Activated naive CD4-positive, alpha-beta T cell treated with anti-CD3 and anti-CD28 coated beads, Interleukin-2, amount 10 ng/mL, durations not matched to agents 7 days and 5 days (primary cell): ENCODE measurements at places on chromosomes 2 and 18.

DNA sequence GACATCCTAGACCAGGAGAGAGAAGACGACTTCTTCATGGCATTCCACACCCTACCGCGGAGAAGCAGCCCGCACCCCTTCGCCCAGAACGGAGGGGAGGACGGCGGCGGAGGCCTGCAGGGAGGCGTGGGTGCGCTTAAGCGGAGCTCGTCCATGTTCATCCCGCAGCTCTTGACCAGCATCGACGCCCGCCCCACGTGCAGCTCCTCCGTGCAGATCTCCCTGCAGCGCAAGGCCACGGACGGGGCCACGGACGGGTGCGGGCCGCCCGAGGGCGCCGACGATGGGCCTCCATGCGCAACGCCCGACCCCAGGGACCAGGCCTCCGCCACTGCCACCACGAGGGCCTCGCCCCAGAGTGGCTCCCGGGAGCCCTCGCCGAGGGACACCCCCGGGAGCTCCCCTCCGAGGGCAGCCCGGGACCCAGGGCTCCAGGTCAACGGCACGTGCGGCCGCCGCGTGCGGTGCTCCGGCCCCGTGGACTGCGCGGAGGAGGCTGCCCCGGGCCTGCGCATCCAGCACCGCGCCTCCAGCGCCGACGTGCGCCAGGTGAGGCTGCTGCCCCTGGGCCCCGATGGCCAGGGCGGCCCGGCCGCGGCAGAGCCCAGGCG, 211.8 kb downstream of the NEDD4L start:
- DNase-seq: no peak

DNA sequence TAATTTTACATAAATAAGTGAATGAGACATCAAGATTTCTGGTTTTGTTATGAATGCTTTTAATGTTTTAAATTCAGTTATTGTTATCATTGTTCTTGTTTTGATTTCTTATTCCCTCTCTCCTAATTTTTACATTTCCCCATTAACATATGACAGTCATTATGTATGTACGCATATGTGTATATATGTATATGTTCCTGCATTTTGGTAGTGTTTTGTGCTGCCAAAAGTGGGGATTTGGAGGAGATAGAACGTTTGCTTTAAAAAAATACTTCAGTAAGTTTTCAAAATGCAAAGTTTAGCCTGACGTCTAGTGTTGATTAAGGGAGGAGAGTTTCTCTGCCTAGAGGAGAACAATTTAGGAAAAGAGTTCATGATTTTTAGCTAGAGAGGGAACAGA, 385.2 kb downstream of the EPHA4 start:
- no peak for DNase-seq

DNA sequence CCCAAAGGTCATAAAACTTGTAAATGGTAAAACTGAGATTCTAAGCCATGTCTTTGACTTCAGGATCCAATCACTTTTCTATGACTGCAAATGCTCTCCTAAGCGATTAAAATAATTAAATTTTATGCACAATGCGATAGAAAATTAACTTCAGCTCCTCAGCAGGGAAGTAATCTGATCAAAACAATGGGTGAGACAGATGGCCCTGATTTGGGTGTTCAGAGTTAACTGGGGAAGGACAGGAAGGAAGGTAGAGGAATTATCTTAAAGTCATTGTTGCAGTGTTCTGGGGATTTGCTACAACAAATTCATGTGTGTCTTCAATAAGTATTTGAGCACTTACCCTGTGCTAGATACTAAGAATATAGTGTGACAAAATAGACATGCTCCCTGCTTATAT, 446.0 kb upstream of the MEX3C start:
- DNase-seq: no peak

DNA sequence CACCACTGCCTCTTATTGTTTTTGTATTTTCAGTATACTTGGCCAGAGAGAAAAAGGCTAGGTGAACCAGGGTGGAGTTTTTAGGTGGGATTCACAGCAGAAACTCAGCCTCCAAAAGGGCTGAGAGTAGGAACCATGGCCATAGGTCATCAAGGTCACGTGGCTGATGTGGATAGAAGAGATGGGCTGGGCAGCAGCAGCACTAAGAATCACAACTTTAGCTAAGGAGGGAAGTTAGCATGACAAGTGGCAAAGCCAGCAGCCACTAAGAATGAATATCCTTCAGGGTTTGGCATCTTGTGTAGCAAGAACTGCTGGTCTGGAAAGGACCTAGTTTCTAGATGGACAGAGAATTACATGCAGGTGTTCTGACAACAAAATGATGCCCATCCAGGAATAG, 43.2 kb upstream of the SKA1 start:
- no peak for DNase-seq

DNA sequence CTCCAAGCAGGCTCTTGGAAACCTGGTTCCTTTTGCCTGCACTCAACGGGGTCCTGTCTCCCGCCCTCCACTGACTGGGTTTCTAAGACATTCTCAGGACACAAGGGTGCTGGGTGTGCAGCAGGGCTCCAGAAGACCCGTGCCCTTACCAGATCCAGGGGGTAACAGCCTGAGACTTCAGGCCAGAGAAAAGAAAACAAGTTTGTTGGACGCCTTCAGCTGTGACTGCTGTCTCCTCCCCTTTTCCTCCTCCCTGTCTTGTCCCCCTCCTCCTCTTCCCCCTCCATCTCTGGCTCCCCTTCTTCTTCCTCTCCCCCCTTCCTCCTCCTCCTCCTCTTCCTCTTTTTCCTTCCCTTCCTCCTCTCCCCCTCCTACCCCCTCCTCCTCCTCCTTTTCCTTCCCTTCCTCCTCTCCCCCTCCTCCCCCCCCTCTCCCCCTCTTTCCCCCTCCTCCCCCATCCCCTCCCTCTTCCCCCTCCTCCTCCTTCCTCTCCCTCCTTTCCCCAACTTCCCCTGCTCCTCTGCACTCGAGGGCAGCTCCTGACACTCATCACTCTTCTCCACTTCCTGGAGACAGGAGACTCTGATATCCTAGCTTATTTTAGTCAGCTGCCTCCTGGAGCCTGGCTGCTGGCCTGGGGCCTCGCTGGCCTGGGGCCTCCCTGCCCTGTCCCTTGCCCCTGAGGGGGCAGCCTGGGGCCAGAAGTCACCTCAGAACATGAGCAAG, 12.4 kb downstream of the ADRA2B start:
- DNase-seq: peak; percentile 14

DNA sequence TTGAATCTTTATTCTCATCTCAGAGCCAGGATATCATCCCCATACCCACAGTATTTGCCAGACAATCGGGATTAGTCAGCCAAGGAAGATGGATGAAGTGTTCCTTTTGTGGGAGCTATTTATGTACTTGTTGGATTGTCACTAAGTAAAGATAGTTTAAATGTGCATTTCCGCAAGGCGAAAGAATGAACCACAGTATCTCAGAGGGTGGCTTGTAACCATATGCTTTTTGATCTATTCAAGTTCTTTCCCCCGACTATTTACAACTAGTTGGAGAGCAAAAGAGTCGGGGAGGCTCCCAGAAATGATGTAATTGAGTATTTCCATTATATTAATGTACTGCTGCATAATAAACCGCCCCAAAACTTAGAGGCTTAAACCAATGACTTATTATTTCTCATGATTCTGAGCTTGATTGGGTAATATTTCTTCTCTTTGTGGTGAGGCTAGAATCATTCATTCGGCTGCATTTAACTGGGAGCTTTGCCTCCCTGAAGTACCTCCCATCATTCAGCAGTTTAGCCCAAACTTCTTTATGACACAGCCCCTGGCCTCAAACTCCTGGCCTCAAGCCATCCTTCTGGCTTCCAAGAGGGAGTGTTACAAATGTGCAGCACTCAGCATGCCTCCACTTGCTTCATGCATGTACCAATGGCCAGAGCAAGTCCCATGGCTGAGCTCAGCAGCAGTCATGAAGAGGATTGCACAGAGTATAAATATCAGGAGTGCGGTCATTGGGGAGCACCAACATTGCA, 423.7 kb downstream of the METTL4 start:
- DNase-seq: no peak

DNA sequence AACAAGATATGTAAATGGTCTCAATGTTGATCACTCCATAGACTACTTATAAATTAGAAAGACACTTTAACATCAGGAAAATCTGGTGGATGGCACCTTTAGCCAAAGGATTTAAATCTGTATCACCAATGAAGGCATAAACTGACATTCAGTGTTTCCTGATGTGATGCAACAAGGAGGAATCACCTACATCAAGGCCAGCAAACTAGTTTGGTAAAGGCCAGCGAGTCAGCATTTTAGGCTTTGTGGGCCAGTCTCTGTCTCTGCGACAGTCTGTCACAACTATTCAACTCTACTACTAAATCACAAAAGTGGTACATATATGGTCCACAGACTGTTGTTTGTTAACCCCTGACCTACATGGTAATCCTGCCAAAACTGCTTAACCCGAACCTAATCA, 33.3 kb downstream of the C2orf76 start:
- no peak for DNase-seq

DNA sequence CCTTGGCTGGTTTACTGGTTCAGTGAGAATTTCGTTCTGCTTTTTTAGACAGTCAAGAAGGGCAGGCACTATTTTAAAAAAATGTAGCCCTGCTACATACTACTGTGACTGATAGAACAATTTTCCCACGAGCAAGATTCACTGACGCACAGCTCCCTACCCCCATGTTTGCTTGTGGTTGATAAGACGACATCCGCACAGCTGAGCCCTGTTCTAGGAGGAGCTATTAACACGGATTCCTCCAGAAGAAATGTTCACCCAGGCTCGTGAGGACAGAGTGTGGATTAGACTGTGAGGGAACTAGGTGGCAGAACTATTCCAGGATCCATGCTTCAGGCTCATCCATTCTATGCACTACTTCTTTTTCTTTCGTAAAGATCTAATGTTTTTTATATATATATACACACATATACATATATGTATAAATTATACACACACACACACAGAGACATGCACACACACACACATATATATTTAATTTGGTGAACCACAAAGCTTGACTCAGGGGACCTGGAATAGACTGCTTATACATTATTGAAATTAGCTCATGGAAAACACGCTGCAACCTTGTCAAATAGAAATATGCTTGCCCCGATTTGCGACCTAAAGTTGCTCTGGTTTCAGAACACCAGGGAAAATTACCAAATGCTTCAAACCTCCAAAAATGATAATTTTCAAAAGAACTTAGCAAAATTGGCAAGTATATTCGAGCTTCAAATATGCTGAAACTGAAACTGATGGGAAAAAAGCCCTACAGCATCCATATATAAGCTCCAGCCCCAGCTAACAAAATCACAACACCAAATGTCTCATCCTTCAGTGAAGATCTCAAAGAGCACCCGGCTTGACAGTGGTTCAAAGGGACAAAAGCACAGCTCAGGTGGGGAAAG, 370.4 kb downstream of the SOCS6 start:
- peak; percentile 49 for DNase-seq

- no peak for DNase-seq
These were observed 18.6 kb upstream of the UNC80 start for GRCh38 chr2:209753020-209753419.

- no peak for DNase-seq
These were observed 280.7 kb upstream of the ZC3H15 start for GRCh38 chr2:186205254-186205911.
